ENCODE measurements at places on chromosomes 7 and 10. TPM values are rescaled to one million over a fixed set of nuclear protein-coding genes. Genes with fewer than 3 reads are reported as not detected.

CCDC172 gene
- total RNA-seq, result not detected

ACBD7 gene
- total RNA-seq, result 2.6 TPM

DNA2 gene
- 27.3 TPM for total RNA-seq

PHYHIPL gene
- not detected for total RNA-seq

STEAP2 gene
- not detected for total RNA-seq

DNA sequence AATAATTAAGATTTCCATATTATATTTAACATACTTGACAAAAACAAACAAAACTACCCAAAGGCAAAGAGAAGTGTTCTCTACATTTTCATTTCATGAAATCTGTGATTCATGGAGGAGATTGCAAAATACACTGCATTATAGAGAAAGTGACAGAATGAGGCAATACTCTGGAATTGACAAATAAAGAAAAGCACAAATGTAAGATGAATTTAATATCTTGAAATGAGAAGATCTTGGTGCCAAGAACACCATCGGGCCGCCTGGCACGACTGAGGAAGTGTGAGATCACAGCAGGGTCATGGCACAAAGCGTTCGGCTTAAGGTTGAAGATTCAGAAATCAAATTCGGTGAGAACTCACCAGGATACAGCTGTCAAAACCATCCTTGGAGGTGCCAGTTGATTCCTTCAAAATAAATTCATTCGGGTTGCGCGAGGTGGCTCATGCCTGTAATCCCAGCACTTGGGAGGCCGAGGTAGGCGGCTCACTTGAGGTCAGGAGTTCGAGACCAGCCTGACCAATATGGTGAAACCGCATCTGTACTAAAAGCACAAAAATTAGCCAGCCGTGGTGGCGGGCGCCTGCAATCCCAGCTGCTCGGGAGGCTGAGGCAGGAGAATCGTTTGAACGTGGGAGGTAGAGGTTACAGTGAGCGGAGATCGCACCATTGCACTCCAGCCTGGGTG lies 174.0 kb upstream of the PFKP start:
- peak; percentile 22 for DNase-seq

GRCh38 chr10:108254089-108254488 lies 1089.6 kb upstream of the SORCS1 start:
- no peak for DNase-seq

GRCh38 chr7:87506246-87507180 lies 31.0 kb upstream of the ABCB4 start:
- DNase-seq, result no peak

DNA sequence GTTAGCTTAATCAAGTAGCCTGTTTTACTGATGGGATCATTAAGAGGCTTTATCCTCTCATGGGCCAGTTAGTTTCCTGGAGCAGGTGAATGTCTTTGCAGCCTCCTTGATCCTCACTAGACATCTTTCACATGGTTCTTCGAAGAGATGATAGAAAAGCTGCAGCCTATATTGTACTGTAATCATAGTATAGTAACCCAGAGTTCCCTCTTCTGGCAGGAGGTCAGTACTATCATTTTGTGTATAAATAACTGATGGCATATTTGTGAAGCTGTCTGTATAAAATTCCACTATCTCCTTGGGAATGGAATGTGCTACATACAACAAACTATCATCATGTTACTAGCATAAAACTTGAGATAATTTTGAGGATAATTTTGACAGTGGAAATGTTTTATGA lies 123.8 kb upstream of the PRPS1L1 start:
- no peak for DNase-seq

DNA sequence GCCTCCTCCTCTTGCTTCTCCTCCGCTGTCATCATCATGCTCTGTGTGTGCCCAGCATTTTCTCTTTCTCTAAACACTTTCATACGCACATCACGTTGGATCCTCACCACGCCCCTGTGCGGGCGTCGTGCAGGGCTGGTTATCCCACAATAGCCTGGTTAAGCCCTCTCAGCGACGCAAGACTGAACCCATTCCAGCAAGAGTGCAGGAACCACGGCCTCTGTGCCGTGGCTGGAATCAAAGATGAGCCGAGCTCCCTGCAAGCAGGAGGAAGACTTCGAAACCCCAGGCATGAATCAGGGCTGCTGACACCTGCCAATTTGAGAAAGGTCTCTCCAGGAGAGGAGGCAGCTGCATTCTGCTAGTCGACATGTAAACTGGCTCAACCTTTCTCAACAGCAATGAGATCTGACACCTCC lies 74.8 kb upstream of the FOXK1 start:
- DNase-seq, result no peak

GRCh38 chr7:4222676-4223075 lies 459.4 kb upstream of the FOXK1 start:
- DNase-seq, result no peak

- DNase-seq, result no peak
Measured at GRCh38 chr10:60162631-60163030, 227.0 kb downstream of the ANK3 start.
